Astrocyte of the spinal cord (primary cell): ENCODE measurements at places on chromosomes 5 and 9.

DNA sequence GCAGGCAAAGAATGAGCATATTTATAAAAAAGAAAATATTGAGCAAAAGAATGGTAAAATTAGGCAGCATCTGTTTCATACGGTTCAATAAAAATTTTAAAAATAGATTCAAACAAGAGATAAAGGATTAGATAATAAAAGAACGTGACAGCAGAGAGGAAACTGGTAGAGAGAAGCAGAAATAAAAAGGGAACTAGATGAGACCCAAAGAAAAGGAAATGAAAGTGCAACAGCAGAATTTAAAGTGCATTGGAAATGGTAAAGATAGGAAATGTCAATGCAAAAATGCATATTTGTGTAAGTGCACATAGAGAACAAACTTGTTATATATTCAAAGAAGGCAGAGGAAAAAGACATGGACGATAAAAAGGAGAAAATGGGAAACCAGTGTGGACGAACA lies 70.2 kb downstream of the SUSD1 start:
- no peak for DNase-seq

GRCh38 chr9:97905228-97905627 lies 17.1 kb downstream of the TRMO start:
- DNase-seq: no peak

- no peak for DNase-seq
These were observed 45.2 kb downstream of the YIPF5 start for GRCh38 chr5:144125163-144125726.

- DNase-seq: no peak
These were observed 3.0 kb upstream of the CDX1 start for GRCh38 chr5:150163547-150164059.

DNA sequence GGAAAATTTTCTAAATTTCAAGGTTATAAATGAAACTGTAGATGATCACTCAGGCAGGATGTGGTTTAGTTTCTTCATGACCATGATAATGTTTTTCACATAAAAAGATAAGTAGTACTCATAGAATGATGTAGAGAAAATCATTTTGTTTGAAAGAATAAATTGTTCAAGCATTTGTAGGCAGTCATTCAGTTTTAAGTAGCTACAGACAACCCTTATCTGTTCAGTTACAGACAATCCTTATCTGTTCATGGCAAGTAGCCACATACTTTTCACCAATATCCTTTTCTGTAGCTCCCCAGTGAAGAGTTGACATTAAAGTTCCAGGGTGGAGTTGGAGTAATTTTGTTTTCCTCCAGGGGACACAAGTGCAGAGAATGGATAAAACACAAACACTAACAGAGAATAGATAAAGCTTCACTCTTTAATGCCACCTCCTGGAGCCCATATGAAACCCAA lies 278.1 kb upstream of the TNC start:
- DNase-seq: peak; percentile 27

DNA sequence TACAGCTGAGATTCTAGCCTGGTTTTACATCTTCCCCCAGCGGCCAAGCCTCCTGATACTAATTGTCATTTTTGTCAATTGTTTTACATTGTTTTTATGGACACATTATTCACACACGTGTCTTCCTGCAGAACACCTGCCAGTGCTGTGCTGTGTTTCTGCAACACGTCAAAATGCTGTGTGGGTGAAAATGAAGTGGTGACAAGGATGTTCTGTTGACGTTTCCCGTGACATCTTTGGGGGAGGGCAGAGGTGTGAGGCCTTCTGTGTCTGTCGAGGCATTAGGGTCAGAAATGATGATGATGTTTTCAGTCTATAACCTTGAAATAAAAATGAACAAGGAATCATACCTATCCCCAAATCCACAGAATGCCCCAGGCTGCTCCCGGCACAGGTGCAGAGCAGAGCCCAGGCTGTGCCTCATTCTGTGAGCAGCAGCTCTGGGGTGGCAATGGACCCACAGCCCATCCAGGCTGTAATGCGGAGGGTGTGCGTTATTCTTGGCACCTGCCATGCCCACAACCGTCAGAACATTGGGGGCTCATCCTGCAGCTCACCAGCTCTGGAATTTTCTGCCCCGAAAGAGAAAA lies 23.6 kb upstream of the CEP72 start:
- DNase-seq: no peak

- no peak for DNase-seq
These were observed 281.1 kb upstream of the ANKRD55 start for GRCh38 chr5:56514245-56514644.

DNA sequence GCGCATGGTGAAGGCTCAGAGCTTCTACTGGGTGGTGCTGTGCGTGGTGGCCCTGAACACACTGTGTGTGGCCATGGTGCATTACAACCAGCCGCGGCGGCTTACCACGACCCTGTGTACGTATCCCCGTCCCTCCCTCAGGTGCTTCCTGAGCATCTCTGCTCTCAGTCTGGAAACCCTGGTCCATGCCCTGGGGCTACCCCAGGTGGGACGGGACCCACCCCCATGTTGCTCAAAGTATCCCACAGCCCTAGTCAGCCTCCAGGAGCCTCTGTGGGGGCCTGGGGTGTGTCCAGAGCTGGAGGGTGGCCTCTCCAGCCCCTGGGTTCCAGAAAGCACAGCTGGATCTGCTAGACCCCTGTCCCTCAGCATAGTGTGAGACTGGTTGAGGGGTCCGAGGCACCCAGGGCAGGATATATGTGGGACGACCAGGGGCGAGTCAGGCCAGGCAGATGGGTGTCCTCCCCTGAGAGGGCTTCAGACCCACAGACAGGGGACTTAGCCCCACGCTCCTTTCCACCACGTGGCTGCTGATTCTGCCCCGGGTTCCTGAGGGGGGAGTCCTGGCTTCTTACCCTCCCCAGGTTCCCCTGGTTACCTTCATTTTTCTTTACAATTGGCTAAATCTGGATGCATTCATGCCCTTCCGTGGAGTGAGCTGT lies 94.0 kb downstream of the CACNA1B start:
- DNase-seq: no peak

- DNase-seq: no peak
These were observed 262.7 kb downstream of the CHSY3 start for GRCh38 chr5:130166839-130167490.

DNA sequence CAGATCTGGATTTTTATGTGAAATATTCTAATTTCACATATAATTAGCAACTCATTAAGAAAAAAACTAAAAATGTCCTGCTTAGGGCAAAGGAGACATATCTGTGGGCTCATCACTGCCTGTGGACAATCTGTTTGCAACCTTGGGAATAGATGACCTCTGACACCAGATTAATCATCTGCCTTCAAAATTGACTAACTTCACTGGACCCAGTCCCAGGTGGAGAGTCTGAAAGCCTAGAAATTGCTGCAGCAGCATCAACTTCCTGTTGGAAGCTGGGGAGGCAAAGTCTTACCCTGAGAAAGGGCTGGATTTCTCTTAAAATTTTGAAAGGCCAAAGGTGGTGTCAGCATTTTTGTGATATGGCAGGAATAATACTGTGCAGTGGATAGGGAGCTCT lies 76.3 kb upstream of the TNC start:
- no peak for DNase-seq

GRCh38 chr5:73998489-73998888 lies 372.5 kb downstream of the ARHGEF28 start:
- DNase-seq: peak; percentile 55

- no peak for DNase-seq
These were observed 4.4 kb downstream of the TTC16 start for GRCh38 chr9:127720031-127720864.

GRCh38 chr5:128338649-128339048 lies 199.4 kb downstream of the FBN2 start:
- DNase-seq: no peak

- DNase-seq: no peak
These were observed 97.8 kb upstream of the RUFY1 start for GRCh38 chr5:179452356-179453230.

- peak; percentile 86 for DNase-seq
These were observed 12.4 kb upstream of the NFIB start for GRCh38 chr9:14326264-14326826.

DNA sequence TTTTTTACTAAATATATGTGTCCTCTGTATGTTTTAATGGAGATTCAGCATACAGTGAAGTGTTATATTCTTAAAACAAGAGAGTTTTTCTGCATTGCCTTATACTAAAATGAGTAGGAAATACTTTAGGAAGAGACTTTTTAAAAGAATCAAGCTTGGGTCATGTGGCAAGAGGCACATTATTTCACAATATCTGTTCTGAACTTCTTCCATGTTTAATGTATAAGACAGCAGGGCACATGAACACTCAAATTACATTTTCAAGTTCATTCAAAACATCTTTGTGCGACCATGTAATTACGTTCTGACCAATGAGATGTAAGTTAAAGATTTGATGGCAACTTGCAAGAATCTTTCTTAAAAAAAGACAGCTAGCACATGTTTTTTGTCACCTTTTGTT lies 1055.9 kb downstream of the NR2F1-AS1 start:
- DNase-seq: no peak

GRCh38 chr5:168268949-168269936 lies 22.2 kb upstream of the WWC1 start:
- peak; percentile 88 for DNase-seq

DNA sequence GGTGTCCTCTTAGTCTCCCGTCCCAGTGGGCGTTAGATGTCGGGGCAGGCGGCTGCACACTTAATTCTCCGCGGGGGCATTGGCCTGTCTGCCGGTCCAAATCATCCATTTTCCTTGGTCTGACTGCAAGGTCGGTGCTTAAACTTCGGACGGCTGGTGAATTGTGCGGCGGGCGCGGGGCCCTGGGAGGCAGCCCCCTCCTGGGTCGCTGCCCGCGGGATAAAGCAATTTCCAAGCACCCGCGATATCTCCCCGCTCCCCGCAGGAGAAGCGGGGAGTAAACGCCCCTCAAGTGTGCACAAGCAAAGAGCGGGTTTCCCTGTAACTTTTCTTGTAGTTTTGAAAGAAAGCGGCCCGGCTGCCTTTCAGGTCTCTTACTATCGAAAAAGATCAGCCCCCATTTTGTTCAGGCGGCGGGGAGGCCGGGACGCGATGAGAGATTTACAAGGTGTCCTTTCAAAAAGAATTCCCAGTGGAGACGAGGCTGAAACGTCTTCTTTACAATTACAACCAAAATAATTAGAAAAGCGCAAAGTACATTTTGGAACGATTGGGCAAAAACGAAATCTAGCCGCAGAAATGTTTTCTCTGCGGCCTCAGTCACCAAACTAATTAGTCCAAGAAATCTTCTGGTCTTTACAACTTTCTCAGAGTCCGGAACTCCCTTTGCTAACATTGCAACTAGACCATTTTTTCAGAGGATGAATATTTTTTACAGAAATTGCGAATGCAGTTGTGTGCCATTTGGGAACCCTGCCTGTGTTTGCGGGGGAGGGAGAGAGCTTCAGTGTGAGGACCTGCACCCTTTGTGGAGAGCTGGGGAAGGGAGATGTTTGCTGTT lies 1.8 kb downstream of the IRX1 start:
- peak; percentile 50 for DNase-seq

GRCh38 chr9:69443178-69443577 lies 118.2 kb downstream of the ENTREP1 start:
- DNase-seq: no peak

DNA sequence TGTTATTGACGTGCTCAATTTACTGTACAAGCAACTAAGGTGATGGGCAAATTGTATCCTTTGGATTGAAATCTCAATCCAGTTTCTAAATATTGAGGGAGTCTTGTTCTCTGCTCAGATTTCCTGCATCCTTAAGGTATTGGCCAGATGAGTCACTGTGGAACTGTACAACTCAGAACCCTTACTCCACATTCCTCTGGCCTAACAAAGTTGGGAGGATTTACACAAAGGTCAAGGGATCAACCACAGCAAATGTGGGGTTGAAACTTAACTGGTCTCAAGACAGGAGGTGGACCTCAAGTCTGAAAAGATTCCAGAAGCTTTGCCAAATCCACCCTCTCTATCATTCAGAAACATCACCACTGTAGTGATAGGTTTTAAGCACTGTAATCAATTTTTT lies 81.5 kb upstream of the AGXT2 start:
- no peak for DNase-seq

- DNase-seq: peak; percentile 57
These were observed 58.3 kb downstream of the PRELID2 start for GRCh38 chr5:145776886-145777285.

GRCh38 chr5:133332439-133333024 lies 279.8 kb downstream of the FSTL4 start:
- DNase-seq: no peak

- DNase-seq: peak; percentile 59
These were observed 206.7 kb downstream of the SLC12A2 start for GRCh38 chr5:128290152-128290858.

DNA sequence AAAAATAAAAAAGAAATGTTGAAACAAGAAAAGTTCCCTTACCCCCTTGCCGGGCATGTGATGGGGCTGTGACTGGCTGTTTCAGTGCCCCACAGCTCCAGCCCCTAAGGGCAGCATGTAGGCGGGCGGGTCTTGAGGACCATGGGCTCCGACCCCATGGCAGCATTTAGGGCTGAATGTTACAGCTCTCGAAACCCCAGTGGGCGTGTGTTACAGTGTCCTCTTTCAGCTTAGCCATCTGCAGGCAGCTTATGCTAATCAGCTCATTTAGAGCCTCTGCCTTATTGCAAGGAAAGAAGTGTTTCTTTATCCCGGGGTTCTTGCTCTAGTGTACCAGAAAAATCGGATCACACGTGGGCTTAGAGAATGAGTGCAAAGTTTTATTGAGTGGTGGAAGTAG lies 497.4 kb upstream of the CYLC2 start:
- no peak for DNase-seq

GRCh38 chr5:141654298-141654697 lies 3.1 kb upstream of the FCHSD1 start:
- DNase-seq: peak; percentile 67

DNA sequence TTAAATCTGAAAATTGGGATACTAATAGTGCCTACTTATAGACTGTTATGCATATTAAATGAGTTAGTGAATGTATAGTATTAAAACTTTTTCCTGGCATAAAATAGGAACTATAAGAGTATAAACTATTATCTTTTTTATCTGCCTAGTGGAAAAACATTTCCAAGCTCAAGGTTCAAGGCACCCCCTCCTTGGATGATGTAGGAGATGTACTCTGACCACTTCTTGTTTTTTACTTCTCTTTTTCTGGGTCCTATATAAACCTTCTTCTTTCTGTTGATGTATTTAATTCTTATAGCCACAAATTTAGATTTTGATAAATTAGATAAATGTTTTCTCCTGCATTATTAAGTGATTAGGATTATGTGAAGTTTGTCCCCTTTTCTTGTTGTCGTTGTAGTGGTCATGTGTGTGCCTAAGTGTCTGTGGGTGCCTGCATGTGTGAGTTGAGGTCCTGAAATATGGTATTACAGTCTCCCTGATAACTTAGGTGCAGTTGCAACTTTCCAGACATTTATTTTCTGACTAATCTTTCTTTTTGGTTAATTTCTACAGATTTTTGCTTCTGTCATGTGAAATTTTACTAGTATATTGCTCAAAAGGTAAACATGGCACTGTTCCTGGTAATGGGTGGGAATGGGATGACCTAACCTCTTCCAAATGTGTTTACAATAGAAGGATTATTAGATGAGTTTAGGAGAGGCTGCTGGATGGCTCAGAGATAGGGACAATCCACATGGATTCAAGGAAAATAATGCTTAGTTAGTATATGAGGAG lies 160.8 kb upstream of the CDKN2B start:
- DNase-seq: peak; percentile 61

GRCh38 chr5:61587125-61587524 lies 255.1 kb downstream of the ZSWIM6 start:
- peak; percentile 54 for DNase-seq

- DNase-seq: peak; percentile 81
These were observed 559.0 kb upstream of the RGMB start for GRCh38 chr5:98214240-98215051.
